ENCODE measurements at places on chromosomes 3 and 15.

DNA sequence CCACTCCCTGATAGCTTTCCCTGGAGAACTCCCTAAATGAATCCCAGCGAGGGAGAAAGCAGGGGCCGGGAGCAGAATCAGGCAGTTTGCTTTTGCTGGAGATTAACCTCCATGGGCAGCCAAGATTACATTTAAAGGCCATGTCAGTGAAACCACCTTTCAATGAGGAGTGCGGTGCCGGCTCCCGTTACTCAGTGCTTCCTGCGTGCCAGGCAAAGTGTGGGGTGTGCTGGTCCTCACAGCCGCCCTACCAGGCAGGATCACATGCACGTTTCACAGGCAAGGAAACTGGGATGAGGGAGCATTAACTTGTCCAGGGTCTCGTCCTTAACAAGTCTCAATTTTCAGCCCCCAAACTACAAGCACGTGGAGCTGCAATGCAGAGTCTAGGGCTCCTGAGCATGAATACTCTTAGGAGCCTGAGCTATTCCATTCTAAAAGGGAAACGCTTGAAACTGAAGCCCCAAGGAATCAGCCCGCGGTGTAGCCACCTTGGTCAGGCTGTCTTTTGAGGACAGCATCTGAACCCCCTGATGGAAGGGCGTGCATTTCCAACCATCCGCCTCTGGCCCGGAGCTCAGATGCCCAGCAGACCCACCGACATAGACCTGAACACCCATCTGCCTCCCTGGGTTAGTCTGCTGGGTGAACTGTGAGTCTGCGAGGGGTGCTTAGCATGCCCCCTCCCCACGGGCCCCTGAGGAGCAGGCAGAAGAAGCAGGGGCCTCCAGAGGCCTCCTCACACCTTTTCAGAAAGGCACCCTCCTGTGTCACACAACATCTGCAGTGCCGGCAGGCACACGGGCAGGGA is 5.6 kb downstream of the IGDCC3 start:
- peaks cover 23% of the 10 kb centered on the region for H3K4me1 ChIP-seq
- DNase-seq = no peak
- no peaks in the 10 kb centered on the region for H3K27me3 ChIP-seq
- no peak overlapping the region for H3K4me3 ChIP-seq

DNA sequence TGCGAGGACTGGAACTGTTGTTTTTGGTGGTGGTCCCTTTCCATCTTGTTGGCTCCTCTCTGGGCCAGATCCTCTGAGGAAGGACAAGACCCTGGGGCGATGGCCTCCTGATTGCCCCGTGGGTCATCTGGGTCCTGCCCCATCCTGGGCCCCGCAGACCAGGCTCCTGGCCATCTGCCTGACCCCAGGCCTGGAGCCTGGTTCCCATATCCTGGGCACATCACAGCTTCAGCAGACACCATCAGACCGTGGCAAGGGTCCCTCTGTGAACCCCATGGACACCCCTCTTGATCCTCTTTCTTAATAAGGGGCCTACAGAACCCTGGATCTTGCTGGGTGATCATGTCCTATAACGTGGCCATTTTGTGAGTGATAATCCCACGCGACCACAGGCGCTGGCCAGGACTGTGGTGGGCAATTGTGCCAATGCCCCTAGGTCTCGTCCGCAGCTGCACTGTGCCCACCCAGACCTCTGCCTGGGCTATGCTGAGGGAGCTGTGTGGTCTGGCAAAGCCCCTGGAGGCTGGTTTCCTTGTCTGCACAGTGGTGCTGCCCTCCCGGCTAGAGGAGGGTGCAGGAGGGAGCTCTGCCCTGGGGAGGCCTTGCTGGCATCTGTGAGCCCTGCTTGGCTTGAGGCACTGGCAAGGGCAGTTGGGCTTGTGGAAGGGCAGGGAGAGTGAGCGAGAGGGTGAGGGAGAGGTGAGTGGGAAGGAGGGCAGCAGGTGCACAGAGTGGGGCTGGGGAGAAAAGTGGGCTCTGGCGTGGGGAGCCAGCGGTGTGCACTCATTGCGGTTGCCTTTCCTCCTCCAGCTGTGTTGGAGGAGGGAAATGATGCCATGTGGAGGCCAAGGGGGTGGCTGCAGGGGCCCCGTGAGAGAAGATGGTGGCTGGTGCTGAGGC is 53.1 kb upstream of the PRR23E start:
- no peak overlapping the region for H3K4me3 ChIP-seq
- no peak overlapping the region for H3K27ac ChIP-seq
- H3K36me3 ChIP-seq = no peaks in the 10 kb centered on the region

DNA sequence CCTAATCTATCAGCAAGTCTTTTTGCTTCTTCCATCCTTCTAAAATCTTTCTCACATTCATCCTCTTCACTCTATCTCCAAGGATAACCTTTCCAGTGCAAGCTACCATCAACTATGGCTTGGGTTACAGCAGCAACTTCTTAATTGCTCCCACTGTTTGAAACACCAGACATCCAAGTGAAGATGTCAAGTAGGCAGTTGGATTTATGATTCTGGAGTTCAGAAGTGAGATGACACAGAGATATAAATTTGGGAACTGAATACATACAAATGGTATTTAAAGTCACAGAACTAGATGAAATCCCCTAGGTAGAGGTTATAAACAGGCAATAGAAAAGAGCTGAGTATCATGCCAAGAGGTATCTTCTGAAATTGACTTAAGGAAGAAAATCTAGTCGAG is 3.7 kb downstream of the UBR1 start:
- DNase-seq = no peak
- no peaks in the 10 kb centered on the region for H3K4me1 ChIP-seq
- no peak overlapping the region for H3K27ac ChIP-seq
- H3K4me3 ChIP-seq = no peak overlapping the region
- H3K36me3 ChIP-seq = no peaks in the 10 kb centered on the region
- no peaks in the 10 kb centered on the region for H3K27me3 ChIP-seq

DNA sequence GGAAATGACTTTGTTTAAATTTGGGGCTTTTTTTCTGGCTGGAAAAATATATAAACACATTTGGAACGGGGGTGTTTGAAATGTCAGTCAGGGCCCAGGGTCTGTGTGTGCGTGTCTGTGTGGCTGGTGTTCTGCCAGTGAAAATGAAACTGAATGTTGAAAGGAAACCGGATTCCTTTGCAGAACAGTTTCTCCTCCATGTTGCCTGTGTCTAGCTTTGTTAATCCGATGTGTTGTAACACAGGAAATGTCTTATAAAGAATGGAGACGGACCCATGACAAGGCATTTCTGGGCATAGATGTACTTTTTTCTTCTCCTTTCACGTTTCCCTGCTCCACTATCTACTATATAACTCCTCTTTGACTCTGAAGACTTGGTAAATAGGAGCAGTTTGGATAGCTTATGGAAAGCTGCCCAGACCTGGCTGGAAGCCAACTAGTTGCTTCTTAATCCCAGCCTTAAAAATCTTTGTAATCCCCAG is 2.8 kb downstream of the SQOR start:
- no peak overlapping the region for H3K4me3 ChIP-seq
- DNase-seq = no peak
- no peaks in the 10 kb centered on the region for H3K36me3 ChIP-seq
- peaks cover 3% of the 10 kb centered on the region for H3K27me3 ChIP-seq
- H3K27ac ChIP-seq = no peak overlapping the region

- no peak overlapping the region for H3K27ac ChIP-seq
- DNase-seq = no peak
- H3K36me3 ChIP-seq = no peaks in the 10 kb centered on the region
- H3K4me3 ChIP-seq = no peak overlapping the region
- H3K27me3 ChIP-seq = no peaks in the 10 kb centered on the region
- H3K4me1 ChIP-seq = no peaks in the 10 kb centered on the region
Observed at GRCh38 chr3:196604548-196604947, 34.9 kb upstream of the NRROS start.

- no peaks in the 10 kb centered on the region for H3K27me3 ChIP-seq
- DNase-seq = no peak
- peak overlapping the region; percentile 22 for H3K27ac ChIP-seq
- H3K4me1 ChIP-seq = peaks cover 25% of the 10 kb centered on the region
- no peak overlapping the region for H3K4me3 ChIP-seq
- H3K36me3 ChIP-seq = peaks cover 3% of the 10 kb centered on the region
Observed at GRCh38 chr3:186964071-186964470, 33.7 kb downstream of the ST6GAL1 start.

GRCh38 chr3:162295323-162295983 is 798.8 kb downstream of the OTOL1 start:
- H3K4me1 ChIP-seq = no peaks in the 10 kb centered on the region
- H3K4me3 ChIP-seq = no peak overlapping the region
- no peak overlapping the region for H3K27ac ChIP-seq
- no peak for DNase-seq

DNA sequence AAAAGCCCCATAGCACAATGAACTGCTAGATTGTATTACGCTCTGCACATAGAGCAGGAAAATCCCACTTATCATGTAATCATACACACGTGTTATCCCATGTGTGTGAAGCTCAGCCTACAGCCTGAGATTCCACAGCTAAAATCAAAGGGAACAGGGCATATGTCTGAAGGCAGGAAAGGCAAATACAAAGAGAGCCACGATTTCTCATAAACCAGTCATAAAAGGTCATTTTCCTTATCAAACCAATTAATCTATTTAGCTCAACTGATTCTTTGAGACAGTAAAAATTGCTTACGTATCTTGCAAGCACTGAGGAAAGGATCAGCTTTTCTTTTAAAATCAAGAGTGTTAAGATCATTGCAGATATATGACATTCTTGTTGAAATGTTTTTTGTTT is 199.5 kb upstream of the TBL1XR1 start:
- no peaks in the 10 kb centered on the region for H3K36me3 ChIP-seq
- H3K27me3 ChIP-seq = no peaks in the 10 kb centered on the region
- H3K4me1 ChIP-seq = no peaks in the 10 kb centered on the region
- no peak for DNase-seq

DNA sequence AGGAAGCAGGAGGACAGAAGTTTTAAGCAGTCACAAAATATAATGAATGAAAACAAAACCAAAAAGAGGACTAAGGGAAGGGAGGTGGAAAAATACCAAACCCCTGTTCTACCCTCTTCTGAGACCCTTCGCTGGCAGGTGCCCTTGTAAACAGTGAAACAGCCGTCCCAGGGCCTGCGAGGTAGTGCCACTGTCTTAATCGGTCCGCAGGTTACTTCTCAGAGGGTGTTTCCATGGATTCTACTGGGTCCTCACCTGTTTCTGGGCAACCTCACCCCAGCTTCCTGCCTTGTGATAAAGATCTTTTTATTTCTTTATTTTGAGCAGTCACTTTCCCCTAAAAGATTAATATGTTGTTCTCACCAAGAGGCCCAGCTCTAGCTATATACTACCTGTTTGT is 65.3 kb downstream of the SLC30A4 start:
- no peaks in the 10 kb centered on the region for H3K4me1 ChIP-seq
- H3K36me3 ChIP-seq = no peaks in the 10 kb centered on the region
- no peak overlapping the region for H3K27ac ChIP-seq
- peaks cover 2% of the 10 kb centered on the region for H3K27me3 ChIP-seq

GRCh38 chr3:22536541-22536940 is 666.6 kb upstream of the UBE2E2 start:
- H3K36me3 ChIP-seq = no peaks in the 10 kb centered on the region
- no peaks in the 10 kb centered on the region for H3K27me3 ChIP-seq
- no peak for DNase-seq
- no peak overlapping the region for H3K4me3 ChIP-seq
- no peaks in the 10 kb centered on the region for H3K4me1 ChIP-seq

DNA sequence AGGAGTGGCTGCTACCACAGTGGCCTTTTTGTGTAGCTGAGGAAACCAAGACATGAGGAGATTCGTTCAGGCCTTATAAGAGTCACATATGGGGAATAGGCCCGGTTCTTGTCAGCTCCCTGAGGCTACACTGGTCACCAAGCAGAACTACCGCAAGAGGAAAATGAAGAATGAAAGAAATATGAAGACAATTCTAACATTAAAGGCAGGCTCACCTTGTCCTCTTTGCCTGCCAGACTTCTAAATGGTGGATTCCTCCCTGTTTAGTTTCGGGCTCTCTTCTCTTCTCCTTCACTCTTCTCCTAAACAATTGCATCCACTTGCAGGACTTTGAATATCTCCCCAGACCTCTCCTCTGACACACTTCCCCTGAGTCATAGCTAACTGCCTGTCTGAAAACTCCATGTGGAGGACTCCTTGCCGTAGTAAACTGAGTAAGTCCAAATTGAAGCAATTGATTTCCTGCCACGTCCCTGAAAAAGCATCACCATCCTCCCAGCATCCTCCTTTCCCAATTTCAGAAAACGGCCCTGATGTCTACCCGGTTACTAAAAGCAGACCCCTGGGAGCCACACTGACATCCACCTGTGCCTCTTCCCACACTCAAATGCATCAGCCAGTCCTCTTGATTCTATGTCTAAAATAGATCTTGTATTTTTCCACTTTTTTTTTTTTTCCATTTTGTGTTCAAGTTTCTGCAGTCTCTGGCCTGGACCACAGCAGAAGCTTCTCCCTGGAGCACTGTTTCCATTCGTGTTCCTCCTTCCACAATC is 30.3 kb upstream of the VEPH1 start:
- H3K4me3 ChIP-seq = no peak overlapping the region
- DNase-seq = no peak
- H3K36me3 ChIP-seq = no peaks in the 10 kb centered on the region
- H3K4me1 ChIP-seq = 0 out of 2 replicates have a peak, but pooled peaks cover 1% of the 10 kb centered on the region
- no peak overlapping the region for H3K27ac ChIP-seq

GRCh38 chr3:190051641-190052040 is 69.1 kb downstream of the P3H2 start:
- no peak for DNase-seq
- no peaks in the 10 kb centered on the region for H3K27me3 ChIP-seq
- no peak overlapping the region for H3K27ac ChIP-seq

DNA sequence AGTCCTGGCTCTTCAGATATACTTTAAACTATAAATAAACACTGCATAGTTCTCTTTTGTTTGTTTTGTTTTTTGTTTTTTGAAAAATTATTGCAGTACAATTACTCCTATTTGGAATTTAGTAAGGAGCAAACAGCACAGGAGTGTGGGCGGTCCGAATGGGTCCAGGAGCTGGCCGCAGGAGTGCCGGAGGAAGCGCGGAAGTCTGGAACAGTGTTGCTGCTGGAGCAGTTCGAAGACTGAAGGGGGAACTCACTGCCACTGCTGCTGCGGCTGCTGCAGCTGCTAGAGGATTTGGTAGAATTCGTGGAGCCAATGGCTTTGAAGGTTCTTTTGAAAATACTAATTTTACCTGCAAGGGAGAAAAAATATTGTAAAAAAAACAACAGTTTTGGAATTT is 329.9 kb downstream of the ZNF385D start:
- H3K4me1 ChIP-seq = no peaks in the 10 kb centered on the region
- H3K4me3 ChIP-seq = no peak overlapping the region
- no peaks in the 10 kb centered on the region for H3K36me3 ChIP-seq
- H3K27ac ChIP-seq = no peak overlapping the region

Data from iPS DF 6.9 (cell line).